Left colon (tissue), 2 donors: ENCODE measurements at places on chromosomes 12 and 14. TPM values are rescaled to one million over a fixed set of nuclear protein-coding genes. Genes with fewer than 3 reads are reported as not detected.

SLC7A7 gene
- total RNA-seq: 8.4 TPM

RHOJ gene
- total RNA-seq: 4.8 TPM

NYNRIN gene
- 13.2 TPM for total RNA-seq

ZDHHC22 gene
- not detected for total RNA-seq

SRRM4 gene
- total RNA-seq: not detected

DDN gene
- not detected for total RNA-seq

MIPOL1 gene
- 5.1 TPM for total RNA-seq

PTPRQ gene
- not detected for total RNA-seq

LRRC9 gene
- total RNA-seq: 0.34 TPM

PIK3C2G gene
- total RNA-seq: 0.56 TPM

MYO1A gene
- total RNA-seq: 281 TPM

KRT83 gene
- total RNA-seq: not detected

PNMA1 gene
- 15.3 TPM for total RNA-seq

HOXC12 gene
- total RNA-seq: not detected

ITGB7 gene
- total RNA-seq: 4.6 TPM

ANO2 gene
- 1.8 TPM for total RNA-seq

HOXC11 gene
- not detected for total RNA-seq

- no peak for DNase-seq
Measured at GRCh38 chr12:24947541-24948419, 1.1 kb downstream of the BCAT1 start.

GRCh38 chr14:103164006-103164405, 40.7 kb downstream of the TNFAIP2 start:
- DNase-seq: no peak

GRCh38 chr12:115872212-115872611, 405.3 kb downstream of the MED13L start:
- DNase-seq: no peak

GRCh38 chr12:115885040-115885690, 392.3 kb downstream of the MED13L start:
- DNase-seq: no peak

- no peak for DNase-seq
Measured at GRCh38 chr12:70747445-70748260, 110.4 kb upstream of the PTPRB start.

- DNase-seq: no peak
Measured at GRCh38 chr12:85029456-85029855, 6.6 kb downstream of the TSPAN19 start.

DNA sequence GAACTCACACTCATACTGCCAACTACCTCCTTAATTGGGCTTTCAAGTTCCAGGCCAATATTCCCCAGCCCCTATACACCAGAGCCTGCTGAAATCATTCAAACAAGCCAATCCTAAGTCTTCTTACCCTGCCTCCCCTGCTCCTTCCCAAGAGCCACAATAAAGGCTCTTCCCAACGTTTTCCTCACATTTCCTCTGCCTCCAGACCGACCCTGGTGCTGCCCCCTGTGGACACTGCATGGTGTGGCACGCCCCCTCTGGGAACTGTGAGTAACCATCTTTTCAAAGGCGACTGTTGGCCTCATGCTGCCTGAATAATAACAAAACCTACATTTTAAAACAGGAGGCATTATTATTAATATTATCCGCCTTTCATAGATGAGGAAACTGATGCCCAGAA, 111.6 kb upstream of the NOS1 start:
- DNase-seq: no peak

- no peak for DNase-seq
Measured at GRCh38 chr14:76313852-76314251, 62.1 kb upstream of the ESRRB start.

- DNase-seq: no peak
Measured at GRCh38 chr12:6824901-6825381, 3.3 kb upstream of the P3H3 start.

GRCh38 chr14:58717813-58718212, 80.1 kb downstream of the DACT1 start:
- DNase-seq: no peak

DNA sequence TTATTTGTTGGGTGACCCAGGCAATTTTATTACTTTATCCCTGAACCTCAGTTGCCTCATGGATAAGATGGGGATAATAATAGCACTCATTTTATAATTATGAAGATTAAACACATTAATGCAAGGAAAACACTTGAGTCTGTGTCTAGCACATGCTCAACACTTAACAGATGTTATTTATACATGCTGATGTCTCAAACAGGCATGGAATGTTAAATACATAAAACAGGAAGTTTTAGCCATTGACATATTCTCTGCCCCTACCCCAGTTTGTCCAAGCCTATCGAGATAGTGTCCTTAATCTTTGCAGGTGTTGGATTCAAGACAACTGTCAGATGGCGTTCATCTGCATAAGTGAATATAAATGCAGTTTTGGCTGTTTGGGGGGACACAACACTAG, 109.8 kb downstream of the SCAF11 start:
- no peak for DNase-seq

DNA sequence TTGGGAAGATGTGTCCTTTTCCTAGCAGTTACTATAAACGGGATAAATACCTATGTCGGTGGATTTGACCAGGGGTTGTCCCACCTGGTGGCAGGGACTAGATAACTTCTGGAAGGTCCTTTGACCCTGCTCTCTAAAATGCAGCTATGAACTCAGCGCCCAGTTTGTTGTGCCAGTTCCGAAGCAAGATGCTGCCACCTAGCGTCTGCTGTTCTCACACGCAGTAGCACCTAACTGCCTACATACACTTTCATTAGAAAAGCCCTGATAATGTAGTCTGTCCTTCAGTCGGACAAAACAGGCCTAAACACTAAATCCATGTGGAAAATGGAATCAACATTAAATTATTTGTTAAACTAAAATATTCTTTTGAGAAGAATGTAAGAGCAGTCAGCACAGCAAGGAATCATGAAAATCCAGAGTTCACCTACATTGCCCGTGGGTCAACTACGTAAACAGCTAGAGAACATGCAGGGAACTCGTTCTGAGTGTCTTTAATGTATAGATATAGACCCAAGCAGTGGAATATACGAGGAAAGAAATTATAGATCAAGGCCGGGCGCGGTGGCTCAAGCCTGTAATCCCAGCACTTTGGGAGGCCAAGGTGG, 51.1 kb upstream of the CRACR2A start:
- peak; percentile 55 for DNase-seq

DNA sequence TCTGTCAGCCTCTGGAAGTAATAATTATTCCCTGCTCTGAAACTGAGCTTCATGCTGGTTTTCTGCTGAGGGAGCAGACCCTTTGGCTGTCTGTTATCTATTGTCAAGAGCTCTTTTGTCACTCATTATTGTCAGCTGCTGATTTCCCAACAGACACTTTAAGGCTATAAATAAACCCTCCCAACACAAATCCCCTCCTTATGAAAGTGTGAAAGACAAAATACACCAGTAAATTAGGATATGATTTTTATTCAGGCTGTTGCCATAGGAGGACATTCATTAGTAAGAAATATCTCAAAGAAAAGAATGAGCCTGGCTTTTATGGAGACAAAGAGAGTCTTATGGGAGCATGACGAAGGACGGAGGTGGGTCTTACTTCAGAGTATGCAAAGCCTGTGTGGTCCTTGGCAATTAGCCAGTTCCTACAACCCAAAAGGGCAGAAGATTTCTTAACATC, 180.8 kb downstream of the CRADD start:
- no peak for DNase-seq

- DNase-seq: no peak
Measured at GRCh38 chr14:69427596-69427995, 29.1 kb downstream of the SLC39A9 start.

DNA sequence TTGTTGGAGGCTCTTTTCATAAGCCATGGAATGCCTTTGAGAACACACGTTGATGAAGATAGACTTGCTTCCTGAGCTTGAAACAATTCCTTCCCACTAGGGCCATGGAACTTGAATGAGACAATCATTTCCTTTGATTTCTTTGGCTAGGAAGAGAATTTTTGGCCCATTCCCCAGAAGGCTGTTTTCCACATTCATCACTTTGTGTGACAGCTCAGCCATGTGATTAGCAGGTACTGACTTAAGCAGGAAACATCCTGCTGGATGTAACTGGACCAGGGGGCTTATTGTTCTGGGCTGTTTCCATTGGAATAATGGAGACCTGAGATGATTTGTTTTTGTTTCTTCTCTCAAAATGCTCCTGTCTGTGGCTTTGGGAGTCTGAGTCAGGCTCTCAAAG, 469.8 kb upstream of the SEL1L start:
- DNase-seq: no peak

DNA sequence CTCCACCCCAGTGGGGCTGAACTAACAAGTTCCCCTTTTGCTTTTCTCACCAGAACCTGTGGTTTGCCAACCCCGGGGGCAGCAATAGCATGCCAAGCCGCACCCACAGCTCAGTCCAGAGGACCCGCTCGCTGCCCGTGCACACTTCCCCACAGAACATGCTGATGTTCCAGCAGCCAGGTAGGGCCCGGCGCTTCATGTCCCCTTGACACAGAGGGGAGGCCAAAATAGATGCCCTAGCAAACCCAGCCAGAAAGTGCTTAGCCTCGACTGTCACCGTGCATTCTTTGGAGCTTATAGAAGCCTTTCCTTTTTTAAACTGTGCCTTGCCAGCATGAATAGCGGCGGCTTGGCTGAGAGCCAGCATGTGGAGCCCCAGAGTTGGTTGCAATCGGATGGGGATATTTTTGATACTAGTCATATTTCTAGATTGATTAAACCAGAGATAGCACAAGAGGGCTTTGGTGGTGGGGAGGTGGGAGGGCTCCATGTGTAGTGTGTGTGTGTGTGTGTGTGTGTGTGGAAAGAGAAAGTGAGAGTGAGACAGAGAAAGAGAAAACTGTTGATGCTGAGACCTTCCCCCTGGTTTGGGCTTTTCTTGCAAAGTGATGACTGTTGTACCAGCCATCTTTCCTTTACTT, 126.1 kb downstream of the GCH1 start:
- no peak for DNase-seq

DNA sequence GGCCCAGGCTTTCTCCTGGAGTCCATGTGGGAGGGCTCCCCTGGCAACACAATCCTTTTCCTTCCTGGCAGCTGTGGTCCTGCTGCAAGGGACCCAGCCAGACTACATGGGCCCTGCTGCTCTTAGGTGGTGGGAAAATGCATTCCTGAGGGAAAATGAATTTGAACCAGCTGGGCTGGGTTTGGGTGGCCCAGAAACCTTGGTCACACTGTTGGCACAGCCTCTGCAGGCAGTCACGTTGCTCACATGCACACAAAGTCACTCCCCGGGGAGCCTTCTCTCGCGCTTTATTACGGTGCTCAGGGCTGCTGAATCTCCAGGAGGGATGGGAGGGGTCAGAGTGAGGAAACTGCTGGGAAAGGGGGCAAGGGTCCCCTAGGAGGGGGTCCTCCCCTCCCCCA, 17.2 kb downstream of the PLEKHG3 start:
- peak; percentile 77 for DNase-seq

GRCh38 chr14:37658156-37658555, 62.7 kb downstream of the TTC6 start:
- no peak for DNase-seq

DNA sequence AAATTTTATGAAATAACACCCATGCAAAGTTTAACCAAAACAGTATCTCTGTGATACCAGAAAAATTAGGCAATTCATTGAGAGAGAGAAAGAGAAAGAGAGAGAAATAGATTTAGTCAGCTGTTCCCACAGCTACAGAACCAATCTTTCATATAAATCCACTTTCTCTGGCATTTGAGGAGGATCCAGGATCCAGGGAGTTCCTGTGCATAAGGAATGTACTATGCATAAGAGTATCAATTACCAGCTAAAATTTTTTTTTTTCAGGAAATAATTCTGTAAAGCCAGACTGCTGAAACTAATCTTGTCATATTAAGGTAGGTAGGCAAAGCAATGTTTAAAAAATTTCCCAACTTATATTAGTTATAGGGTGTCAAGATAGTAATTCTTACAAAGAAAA, 133.7 kb downstream of the FLRT2 start:
- DNase-seq: no peak

DNA sequence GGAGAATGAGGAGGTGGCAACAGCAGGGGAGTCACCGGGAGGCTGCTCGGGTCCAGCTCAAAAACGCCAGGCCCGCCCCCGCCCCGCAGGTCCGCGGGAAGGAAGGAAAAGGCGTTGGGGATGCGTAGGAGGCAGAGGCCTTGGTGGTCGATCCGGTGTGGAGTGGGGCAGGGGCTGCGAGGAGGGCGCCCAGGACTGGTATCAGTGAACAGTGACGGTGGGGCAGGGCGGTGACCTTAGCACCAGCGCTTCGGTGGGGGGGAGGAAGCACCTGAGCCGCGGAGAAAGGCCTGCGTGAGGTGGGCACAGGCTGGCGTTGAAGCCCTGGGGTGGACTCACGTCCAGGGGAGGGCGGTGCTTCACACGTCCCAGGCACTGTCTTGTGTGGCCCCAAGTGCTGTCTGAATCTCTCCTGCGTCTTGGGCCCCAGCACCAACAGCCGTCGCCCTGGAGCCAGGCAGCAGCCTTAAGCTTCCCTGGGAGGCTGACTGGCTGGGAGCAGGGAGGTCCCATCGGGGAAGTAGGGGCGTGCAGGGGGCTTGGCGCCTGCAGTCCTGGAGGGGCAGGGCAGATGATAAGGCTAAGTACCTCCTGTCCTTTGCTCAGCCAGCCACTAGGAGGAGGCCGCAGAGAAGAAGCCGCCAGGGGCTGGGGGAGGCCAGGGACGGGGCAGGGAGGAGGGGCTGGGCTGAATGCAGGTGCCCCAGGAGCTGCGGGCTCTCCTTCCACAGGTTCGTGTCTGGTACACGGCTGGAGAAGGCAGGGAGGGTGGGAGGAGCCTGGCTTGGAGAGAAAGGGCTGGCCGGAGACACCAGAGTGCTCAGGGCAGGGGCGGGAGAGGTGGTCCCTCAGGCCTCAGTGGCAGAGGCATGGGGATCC, 26.5 kb downstream of the ZBTB42 start:
- peak; percentile 54 for DNase-seq

DNA sequence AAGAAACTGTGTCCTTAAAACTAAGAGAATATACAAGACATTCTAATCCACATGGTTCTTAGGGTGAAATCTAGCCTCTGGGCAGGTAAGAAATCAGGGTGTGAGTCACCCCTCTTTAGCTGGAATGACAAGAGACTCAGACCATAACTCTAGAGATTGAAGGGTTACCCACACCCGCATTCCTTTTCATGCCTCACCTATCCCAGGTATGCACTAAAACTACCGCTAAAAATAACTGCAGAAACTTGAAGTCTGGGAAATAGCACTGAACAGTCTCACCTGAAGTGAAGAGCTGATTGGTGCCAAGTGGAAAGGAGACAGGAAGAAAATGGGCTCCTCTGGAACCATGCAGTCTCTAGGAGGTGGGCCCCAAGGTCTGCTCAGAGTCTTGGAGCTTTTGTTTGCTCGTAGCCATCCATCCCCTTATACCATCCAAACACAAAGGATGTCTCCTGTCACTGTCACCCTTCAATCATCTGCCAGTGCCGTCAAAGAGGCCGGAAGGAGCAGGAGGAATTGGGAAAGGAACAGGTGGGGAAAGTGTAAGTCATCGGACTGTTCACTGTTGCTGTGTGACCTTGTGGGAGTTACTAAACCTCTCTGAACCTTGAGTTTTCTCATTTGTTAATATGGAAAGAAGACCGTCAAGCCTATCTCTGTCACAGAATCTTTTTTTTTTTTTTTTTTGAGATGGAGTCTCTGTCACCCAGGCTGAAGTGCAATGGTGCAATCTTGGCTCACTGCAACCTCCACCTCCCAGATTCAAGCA, 22.4 kb downstream of the DDX47 start:
- DNase-seq: no peak

- DNase-seq: no peak
Measured at GRCh38 chr14:75341620-75342019, 63.0 kb downstream of the FOS start.

- no peak for DNase-seq
Measured at GRCh38 chr12:42361909-42362646, 36.1 kb downstream of the PPHLN1 start.
